ENCODE measurements at places on chromosomes 2 and 18. TPM values are rescaled to one million over a fixed set of nuclear protein-coding genes. Genes with fewer than 3 reads are reported as not detected.

Gene ALLC
- not detected for total RNA-seq

Gene RRM2
- 4.0 TPM for total RNA-seq

Gene RSAD2
- total RNA-seq, result under 0.01 TPM

Gene IGFBP2
- total RNA-seq, result 1,116 TPM

Gene GPR75
- 4.7 TPM for total RNA-seq

Gene ASPRV1
- 0.17 TPM for total RNA-seq

Gene ATP8B1
- total RNA-seq, result 16.2 TPM

Gene CCDC195
- total RNA-seq, result not detected

Gene IL36A
- total RNA-seq, result not detected

Gene APCDD1
- total RNA-seq, result 24.8 TPM

Gene LONRF2
- total RNA-seq, result 0.02 TPM

Gene KHK
- total RNA-seq, result 0.33 TPM

Gene RNF152
- 51.3 TPM for total RNA-seq

Gene GPR35
- 0.28 TPM for total RNA-seq

Gene ANKMY1
- total RNA-seq, result 7.7 TPM

Gene LYPD6
- total RNA-seq, result 0.33 TPM

Gene IL1R1
- 7.7 TPM for total RNA-seq

Gene EEF1B2
- 390 TPM for total RNA-seq

Gene ABCG8
- not detected for total RNA-seq

Gene RAB3GAP1
- total RNA-seq, result 116 TPM

Gene SNORC
- 4.3 TPM for total RNA-seq

Gene OR6B2
- total RNA-seq, result not detected

Gene MOGAT1
- not detected for total RNA-seq

Gene PROKR1
- total RNA-seq, result not detected

Gene C2orf80
- not detected for total RNA-seq

Gene TEX261
- 30.0 TPM for total RNA-seq

Gene VAMP5
- total RNA-seq, result 2.2 TPM

Gene TNFAIP6
- 0.50 TPM for total RNA-seq

Gene GNAL
- 29.3 TPM for total RNA-seq

Gene RNU2-63P
- total RNA-seq, result 94.5 TPM

Gene MOCOS
- 7.5 TPM for total RNA-seq

Gene TRABD2A
- total RNA-seq, result 6.2 TPM

Gene ATP6V1B1
- total RNA-seq, result not detected

Gene GNLY
- not detected for total RNA-seq

Gene NUP35
- total RNA-seq, result 18.2 TPM

Gene FBLN7
- 0.21 TPM for total RNA-seq

Gene CHRNG
- not detected for total RNA-seq

All from mammary epithelial cell (primary cell).